IPS DF 6.9 (cell line): ENCODE measurements at places on chromosomes 13 and 19.

GRCh38 chr13:109985871-109986450 lies 199.6 kb upstream of the IRS2 start:
- no peak for DNase-seq

DNA sequence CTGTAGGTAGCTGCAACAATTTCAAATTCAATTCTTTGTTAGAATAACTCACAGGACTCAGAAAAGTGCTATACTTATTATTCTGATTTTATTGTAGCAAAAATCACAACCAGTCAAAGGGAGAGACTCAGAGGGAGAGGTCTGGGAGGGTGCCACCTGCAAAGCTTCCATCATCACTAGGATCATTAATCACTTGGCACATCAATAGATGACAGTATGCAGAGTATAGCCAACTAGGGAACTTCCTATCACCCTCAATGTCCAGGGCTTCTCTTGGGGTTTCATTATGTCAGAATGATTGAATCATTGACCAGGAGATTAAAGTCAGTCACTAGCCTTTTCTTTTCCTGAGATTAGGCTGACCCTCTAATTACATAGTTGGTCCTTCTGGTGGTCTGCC lies 431.3 kb upstream of the ATXN8OS start:
- DNase-seq, result no peak

- DNase-seq, result no peak
Measured at GRCh38 chr19:29843180-29844051, 31.6 kb downstream of the CCNE1 start.

- DNase-seq, result no peak
Measured at GRCh38 chr19:35851213-35852028, 883 bp downstream of the NPHS1 start.

- DNase-seq, result no peak
Measured at GRCh38 chr13:32299893-32300292, 15.3 kb downstream of the ZAR1L start.

- no peak for DNase-seq
Measured at GRCh38 chr19:47228168-47228936, 2.6 kb downstream of the BBC3 start.
